ENCODE measurements at places on chromosomes 1 and 21.

GRCh38 chr1:235160383-235160956, 580 bp downstream of the RBM34 start:
- DNase-seq: peak; percentile 63

DNA sequence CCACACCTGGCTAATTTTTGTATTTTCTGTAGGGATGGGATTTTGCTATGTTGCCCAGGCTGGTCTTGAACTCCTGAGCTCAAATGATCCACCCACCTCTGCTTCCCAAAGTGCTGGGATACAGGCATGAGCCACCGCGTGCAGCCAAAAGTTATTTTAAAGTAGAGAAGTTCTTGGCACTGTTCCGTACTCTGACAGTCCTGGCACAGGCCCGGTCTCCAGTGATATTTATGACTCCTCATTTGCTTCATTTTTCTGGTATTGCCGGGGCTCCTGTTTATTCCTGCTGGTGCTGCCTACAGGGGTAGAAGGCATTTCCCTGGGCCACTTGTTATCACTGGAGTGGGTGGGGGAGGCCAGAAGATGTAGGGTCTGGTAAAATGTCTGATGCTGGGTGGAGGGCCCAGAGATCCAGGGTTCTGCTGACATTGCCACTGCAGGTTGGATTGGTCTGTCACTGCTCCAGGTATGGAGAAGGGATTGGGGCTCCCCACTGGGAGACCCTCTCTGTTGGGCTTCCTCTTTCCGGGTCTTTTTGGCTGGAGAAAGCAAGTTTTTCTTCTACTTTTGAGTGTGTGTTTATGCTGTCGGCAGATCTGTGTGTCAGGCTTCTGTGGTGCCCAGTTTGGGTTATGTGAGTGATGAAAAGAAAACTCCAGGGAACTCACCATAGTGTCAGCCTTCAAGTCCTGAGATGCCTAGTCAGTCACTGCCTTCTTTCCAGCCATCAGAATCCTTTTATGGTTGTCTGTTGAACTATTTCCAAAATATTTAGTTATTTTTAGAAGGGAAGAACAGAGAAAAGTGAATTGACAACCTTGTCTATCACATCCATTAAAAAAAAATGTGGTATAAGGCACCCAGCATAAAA, 4.5 kb downstream of the MROH7 start:
- no peak for DNase-seq

DNA sequence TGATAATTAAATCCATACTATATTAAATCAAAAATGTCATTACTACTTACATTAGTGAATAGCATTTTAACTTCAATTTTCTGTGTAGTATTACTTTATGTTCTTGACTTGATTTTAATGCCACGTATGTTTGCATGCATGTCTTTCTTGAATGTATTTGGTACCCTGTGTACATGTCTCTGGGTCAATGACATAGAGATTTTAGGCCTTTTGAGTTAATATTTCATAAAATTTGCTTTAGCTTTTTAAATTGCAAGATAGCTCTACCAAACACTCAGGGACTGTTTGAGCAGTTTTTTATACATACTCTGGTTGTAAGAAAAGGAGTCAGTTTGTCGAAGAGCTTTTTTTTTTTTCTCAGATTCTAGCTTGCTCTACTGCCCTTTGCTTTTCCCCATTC, 1.5 kb downstream of the MLLT11 start:
- DNase-seq: no peak

GRCh38 chr1:23200883-23201282, 16.4 kb downstream of the HTR1D start:
- DNase-seq: no peak
